ENCODE measurements at places on chromosomes 4 and X. TPM values are rescaled to one million over a fixed set of nuclear protein-coding genes. Genes with fewer than 3 reads are reported as not detected.

DNA sequence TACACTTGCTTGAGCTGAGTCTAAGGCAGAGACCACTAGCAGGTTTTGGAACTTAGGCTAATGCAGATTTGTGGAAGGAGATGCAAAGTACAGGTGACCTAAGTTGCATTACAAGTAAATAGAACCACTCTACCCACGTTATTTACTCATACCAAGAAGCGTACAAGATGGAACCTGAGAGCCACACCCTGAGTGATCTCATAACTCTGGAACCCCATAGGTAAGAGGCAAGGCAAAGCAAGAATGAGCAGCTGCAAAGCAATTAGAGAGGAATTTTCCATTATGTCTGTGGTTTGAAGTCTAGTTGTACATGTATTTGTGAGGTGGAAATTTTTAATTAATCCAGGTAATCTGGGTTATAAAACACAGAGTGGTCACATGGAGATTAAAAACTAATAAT is 55.4 kb downstream of the CC2D2A start:
- H3K36me3 ChIP-seq, result peaks cover 6% of the 10 kb centered on the region
- H3K4me1 ChIP-seq, result peaks cover 4% of the 10 kb centered on the region
- no peak overlapping the region for H3K27ac ChIP-seq
- no peak for DNase-seq
- H3K27me3 ChIP-seq, result no peaks in the 10 kb centered on the region
- no peak overlapping the region for H3K4me3 ChIP-seq

DNA sequence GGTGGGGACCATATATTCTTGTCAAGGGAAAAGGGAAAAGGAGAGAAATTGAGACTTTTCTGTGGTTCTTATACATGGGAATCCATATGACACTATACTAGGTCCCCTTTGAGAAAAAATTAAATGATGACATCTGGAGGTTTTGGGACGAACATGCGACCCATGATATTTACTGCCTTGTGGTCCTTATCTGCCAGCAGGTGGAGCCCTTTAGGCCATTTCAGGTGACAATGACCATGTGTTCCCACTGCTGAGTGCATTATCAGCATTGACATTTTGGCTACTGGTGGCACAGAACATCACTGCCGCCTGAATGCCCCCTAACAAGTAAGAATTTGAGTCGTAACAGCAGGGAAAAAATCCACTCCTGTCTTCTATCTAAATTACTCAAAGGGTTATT is 843.4 kb downstream of the FSTL5 start:
- H3K4me1 ChIP-seq, result no peaks in the 10 kb centered on the region
- H3K27ac ChIP-seq, result no peak overlapping the region
- no peak for DNase-seq
- no peak overlapping the region for H3K4me3 ChIP-seq
- H3K27me3 ChIP-seq, result no peaks in the 10 kb centered on the region

DNA sequence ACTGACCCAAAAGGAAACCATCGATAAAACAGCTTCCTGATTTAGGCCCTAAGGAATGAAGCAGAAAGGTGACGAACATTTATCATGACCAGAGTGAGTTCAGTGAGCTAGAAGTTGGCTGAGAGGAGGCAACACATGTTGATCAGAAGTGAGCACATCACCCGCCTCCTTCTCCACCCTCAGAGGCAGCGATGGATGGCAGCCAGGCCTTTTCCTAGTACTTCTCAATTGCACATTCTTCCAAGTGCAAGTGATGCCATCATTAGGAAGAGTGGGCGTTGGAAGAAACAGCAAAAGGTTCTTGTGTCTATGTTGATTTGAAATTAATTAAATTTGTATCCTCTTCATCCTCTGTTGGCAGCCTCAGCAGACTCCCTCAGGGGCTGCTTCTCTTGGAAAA is 51.7 kb downstream of the TMEM154 start:
- no peaks in the 10 kb centered on the region for H3K36me3 ChIP-seq
- H3K4me1 ChIP-seq, result no peaks in the 10 kb centered on the region
- DNase-seq, result no peak
- no peak overlapping the region for H3K27ac ChIP-seq
- no peaks in the 10 kb centered on the region for H3K27me3 ChIP-seq
- no peak overlapping the region for H3K4me3 ChIP-seq

The ETDB gene
- total RNA-seq, result not detected

GRCh38 chrX:48957477-48957826 is at the start of gene OTUD5:
Gene OTUD5 (minus strand): TSS chrX:48957607. CDS start chrX:48957570, 37 bp downstream.
- no peaks in the 10 kb centered on the region for H3K27me3 ChIP-seq
- DNase-seq, result peak; percentile 63
- no peaks in the 10 kb centered on the region for H3K4me1 ChIP-seq
- H3K27ac ChIP-seq, result peak within 1 kb of the TSS; percentile 99
- no peaks in the 10 kb centered on the region for H3K36me3 ChIP-seq
- H3K4me3 ChIP-seq, result peak within 1 kb of the TSS; percentile 94

The ACE2 gene
- 5.5 TPM for total RNA-seq

The FAM50A gene
- 46.0 TPM for total RNA-seq

- DNase-seq, result no peak
- peaks cover 13% of the 10 kb centered on the region for H3K4me1 ChIP-seq
- H3K4me3 ChIP-seq, result no peak overlapping the region
- no peaks in the 10 kb centered on the region for H3K36me3 ChIP-seq
- H3K27me3 ChIP-seq, result no peaks in the 10 kb centered on the region
These were observed 119.7 kb upstream of the RBPJ start for GRCh38 chr4:26201120-26201519.

The AMBN gene
- not detected for total RNA-seq

GRCh38 chr4:105145156-105145902 is 1.3 kb upstream of the TET2 start:
- peak overlapping the region; percentile 64 for H3K4me3 ChIP-seq
- no peaks in the 10 kb centered on the region for H3K4me1 ChIP-seq
- no peaks in the 10 kb centered on the region for H3K27me3 ChIP-seq

The SPANXC gene
- total RNA-seq, result not detected

- peak; percentile 15 for DNase-seq
- no peaks in the 10 kb centered on the region for H3K27me3 ChIP-seq
- peak overlapping the region; percentile 76 for H3K4me3 ChIP-seq
- H3K4me1 ChIP-seq, result no peaks in the 10 kb centered on the region
- no peaks in the 10 kb centered on the region for H3K36me3 ChIP-seq
These were observed 1.6 kb downstream of the CASK start for GRCh38 chrX:41921492-41922430.

The FAM184B gene
- 0.09 TPM for total RNA-seq

DNA sequence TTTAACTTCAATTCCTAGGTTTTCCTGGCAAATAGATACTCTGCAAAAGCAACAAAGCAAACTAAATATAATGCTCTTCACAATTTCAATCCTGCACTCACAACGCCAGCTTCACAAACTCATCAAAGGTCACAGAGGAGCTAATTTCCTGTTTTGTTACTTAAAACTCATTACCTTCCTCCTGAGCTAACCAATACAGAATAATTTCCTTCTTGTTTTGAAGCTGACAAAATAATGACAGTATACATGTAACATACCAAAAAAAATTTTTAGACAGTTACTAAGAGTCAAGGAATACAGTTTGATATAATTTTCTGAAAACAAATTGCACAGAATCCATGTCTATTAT is 17.9 kb downstream of the CNOT6L start:
- H3K4me1 ChIP-seq, result peaks cover 6% of the 10 kb centered on the region
- H3K27me3 ChIP-seq, result no peaks in the 10 kb centered on the region
- no peak overlapping the region for H3K27ac ChIP-seq
- no peak overlapping the region for H3K4me3 ChIP-seq
- no peaks in the 10 kb centered on the region for H3K36me3 ChIP-seq

The FAT1 gene
- total RNA-seq, result 254 TPM

- H3K36me3 ChIP-seq, result no peaks in the 10 kb centered on the region
- H3K27me3 ChIP-seq, result no peaks in the 10 kb centered on the region
- H3K4me3 ChIP-seq, result no peak overlapping the region
- H3K27ac ChIP-seq, result no peak overlapping the region
- no peaks in the 10 kb centered on the region for H3K4me1 ChIP-seq
These were observed 907.1 kb downstream of the FAT4 start for GRCh38 chr4:126221717-126222340.

The DRD5 gene
- not detected for total RNA-seq

GRCh38 chr4:7815981-7816380 is 123.7 kb downstream of the AFAP1 start:
- DNase-seq, result no peak
- no peaks in the 10 kb centered on the region for H3K27me3 ChIP-seq
- peaks cover 6% of the 10 kb centered on the region for H3K36me3 ChIP-seq
- no peak overlapping the region for H3K27ac ChIP-seq
- H3K4me1 ChIP-seq, result peaks cover 12% of the 10 kb centered on the region

- H3K36me3 ChIP-seq, result no peaks in the 10 kb centered on the region
- no peaks in the 10 kb centered on the region for H3K4me1 ChIP-seq
- H3K27ac ChIP-seq, result no peak overlapping the region
- no peak overlapping the region for H3K4me3 ChIP-seq
- peaks cover 9% of the 10 kb centered on the region for H3K27me3 ChIP-seq
- DNase-seq, result peak; percentile 17
These were observed 781 bp upstream of the SPON2 start for GRCh38 chr4:1172971-1173757.

GRCh38 chrX:20181598-20182329 is 40.1 kb upstream of the EIF1AX start:
- no peak overlapping the region for H3K27ac ChIP-seq
- H3K4me3 ChIP-seq, result no peak overlapping the region
- DNase-seq, result no peak
- no peaks in the 10 kb centered on the region for H3K36me3 ChIP-seq
- no peaks in the 10 kb centered on the region for H3K4me1 ChIP-seq

The SSX1 gene
- not detected for total RNA-seq

The AREG gene
- 11.8 TPM for total RNA-seq

The PSMD10 gene
- total RNA-seq, result 32.7 TPM

GRCh38 chr4:6896035-6896434 is 13.6 kb upstream of the TBC1D14 start:
- no peak for DNase-seq
- no peaks in the 10 kb centered on the region for H3K27me3 ChIP-seq
- peaks cover 29% of the 10 kb centered on the region for H3K4me1 ChIP-seq
- no peaks in the 10 kb centered on the region for H3K36me3 ChIP-seq

The SYP gene
- total RNA-seq, result 4.0 TPM

GRCh38 chr4:160825644-160826338 is 1338.0 kb downstream of the FSTL5 start:
- H3K4me1 ChIP-seq, result no peaks in the 10 kb centered on the region
- no peak for DNase-seq
- no peaks in the 10 kb centered on the region for H3K36me3 ChIP-seq
- H3K27me3 ChIP-seq, result no peaks in the 10 kb centered on the region
- no peak overlapping the region for H3K4me3 ChIP-seq

Measured in kidney (tissue), 22 donors.